ENCODE measurements at places on chromosomes 11 and 22. TPM values are rescaled to one million over a fixed set of nuclear protein-coding genes. Genes with fewer than 3 reads are reported as not detected.

LBHD1 gene
- polyA plus RNA-seq: 0.98 TPM

LYVE1 gene
- 5.7 TPM for polyA plus RNA-seq

MUC6 gene
- polyA plus RNA-seq: 0.01 TPM

DNA sequence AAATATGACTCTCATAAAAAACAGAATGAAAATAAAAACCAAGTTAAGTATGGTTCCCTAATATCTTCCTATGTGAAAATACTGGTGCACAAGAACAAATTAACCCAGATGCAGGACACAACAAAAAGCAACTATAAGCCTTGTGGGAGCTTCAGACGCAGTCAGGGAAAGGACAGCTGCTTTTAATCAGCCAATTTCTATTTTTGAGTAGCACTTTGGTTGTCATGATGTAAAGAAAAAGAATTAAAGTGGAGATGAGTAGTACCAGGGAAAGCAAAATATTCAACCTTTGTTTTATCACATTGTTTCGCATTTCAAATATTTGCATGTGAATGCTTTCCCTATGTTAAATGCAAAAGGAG, 339.9 kb downstream of the SOX6 start:
- no peak for DNase-seq

DNA sequence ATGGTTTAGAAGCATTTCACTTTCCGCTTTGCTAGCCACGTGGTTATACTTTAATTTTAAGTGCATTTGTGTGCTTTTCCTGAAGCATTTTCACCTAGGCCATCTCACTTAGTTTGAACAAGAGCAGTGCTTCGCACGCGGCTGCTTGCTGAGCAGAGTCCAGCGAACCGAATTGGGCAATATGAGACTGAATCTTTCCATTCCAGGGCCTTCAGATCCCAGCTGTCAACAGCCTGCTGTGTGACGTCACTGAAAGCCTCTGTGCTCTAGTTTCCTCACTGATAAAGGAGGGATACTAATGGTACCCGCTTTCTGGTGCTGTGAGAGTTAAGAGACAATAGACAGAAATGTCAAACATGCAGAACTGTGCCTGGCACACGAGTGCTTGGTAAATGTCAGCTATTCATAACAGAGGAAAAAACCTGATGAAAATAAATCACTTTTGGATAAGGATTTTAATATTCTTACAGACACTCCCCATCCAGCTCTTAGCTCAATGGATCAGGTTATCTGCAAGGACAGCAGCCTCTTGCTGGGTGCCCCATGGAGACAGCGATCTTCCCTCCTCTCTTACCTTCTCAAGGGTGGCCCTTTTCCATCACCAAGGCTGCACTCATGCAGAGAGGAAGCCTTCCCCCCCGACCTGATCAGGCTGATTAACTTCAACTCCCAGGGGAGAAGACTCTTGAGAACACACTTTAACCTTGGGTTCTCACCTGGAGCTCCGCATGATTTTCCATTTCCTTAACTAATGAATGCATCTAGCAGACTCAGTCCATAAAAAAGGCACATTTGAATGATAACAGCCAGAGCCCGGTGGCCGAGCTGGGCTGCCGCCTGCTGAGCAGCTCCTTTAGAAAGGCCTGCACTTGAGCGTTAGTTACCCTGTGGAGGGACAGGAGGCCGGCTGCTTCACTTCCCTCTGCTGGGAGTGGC, 3.5 kb upstream of the GLB1L3 start:
- no peak for DNase-seq

DNA sequence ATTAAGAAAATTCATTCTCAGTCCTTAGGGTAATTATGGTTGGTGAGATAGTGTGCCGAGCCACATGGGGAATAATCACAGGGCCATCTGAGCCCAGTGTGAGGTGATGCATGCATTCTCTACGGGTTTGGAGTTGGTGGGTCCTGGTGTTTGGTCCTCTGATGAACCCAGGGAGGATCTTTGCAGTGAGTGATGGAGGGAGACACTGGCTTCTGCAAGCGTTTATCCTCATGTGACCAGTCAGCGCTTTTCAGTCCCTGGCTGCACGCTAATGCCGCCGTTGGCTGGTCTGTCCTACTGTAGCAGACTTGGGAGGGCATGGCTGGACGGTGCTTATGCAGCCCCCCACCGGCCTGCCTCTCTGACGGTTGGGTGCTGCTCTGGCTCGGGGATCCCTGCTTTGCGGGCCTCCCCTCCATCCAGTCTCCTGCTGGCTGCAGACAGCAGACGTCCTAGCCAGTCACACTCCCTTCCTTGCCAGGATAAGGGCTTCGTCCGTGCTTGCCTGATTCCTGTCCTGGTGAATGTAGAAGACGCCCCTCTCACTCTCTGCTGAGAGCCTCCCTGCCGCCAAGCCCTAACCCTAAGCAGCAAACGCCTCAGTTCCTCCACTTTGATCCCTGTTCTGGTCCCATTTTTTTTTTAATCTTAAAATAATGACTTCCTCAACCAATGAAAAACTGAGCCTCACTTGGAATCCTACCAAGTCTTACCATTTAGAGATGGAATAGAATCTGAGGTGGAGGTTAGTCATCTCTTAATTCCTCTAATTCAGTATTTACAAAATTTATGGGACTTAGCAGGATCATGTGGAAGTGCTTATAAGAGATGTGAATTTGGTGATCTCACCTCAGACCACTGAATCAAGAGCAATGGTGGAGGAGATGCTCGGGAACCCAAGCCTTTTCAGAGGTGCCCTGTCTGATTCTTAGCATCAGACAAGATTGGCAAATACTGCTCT, 143.7 kb upstream of the SORL1-AS1 start:
- no peak for DNase-seq
